ENCODE measurements at places on chromosomes 3 and 15.
A peak's percentile ranks its signal among the peaks of the same experiment; 100 is the strongest.

GRCh38 chr15:38041576-38041975 lies 107.1 kb downstream of the TMCO5A start:
- no peak for DNase-seq

DNA sequence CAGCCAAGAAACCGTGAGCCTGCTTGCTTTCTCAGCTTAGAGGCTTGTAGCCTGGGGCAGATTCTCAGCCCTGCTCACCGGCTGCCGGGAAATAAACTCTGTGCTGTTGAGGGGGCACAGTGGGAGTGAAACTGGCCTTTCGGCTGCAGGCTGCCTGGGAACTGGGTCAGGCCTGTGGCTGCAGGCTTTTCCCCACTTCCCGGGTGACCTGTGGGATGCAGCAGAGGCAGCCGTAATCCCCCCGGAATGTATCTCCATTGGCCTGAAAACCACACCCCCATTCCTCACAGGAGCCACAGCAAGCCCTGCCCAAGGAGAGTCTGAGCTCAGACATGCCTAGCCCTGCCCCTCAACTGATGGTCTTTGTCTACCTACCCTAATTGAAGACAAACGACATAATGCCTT lies 110.9 kb downstream of the STXBP5L start:
- DNase-seq = no peak

DNA sequence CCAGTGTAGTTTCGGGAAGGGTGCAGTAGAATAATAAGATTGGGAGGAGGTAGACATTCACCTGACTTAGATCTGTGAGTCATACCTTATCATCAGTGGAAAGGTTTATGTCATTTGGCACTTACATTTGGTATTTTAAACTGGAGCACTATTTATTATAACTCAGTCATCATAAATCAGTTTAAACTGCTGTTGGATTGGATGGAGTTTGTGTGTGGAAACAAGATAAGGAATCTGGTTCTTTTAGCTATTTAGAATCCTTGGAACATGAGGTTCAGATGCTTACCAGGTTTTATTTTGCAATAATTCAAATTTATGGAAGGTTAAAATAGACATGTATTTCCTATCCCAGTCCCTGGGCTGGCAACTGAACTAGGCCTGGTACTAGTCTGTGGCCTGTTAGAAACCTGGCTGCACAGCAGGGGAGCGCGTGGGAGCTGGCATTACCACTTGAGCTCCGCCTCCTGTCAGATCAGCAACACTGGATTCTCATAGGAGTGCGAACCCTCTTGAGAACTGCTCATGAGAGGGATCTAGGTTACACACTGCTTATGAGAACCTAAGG lies 34.5 kb downstream of the ZFAND6 start:
- no peak for DNase-seq

DNA sequence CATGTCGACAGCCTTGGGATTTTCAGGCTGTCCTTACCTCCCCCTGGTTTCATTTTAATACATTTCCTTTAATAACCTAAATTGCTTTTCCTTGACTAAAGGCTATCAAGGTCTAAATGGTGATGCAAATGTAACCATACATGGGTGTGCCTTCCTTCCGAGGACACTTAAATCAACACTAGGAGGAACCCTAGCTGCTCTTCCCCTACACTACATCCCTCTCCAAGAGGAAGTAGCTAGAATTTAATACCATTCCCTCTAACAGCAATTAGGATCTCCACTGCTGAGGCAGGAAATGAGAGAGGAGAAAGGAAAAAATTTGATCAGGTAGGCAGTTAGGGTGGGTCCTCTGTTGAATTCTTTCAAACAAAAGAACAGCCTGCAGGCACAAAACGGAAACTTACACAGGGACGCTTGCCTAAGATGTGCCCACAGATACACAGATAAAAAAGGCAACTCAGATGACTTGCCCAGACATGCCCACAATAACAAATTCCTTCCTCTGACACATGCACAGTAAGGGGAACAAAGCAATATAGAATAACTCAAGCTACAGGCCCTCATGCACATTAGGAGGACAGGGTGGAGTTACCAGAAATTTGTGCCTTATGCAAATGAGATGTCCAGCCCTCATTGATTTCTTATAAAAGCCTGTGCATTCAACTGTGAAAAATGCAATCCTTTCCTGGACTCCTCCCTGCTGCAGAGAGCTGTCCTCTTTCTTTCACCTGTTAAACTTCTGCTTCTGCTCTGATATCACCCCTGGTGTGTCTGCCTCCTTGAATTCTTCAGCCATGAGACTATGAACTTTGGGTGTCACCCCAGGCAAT lies 1024.4 kb upstream of the CADM2 start:
- no peak for DNase-seq

- DNase-seq = no peak
Measured at GRCh38 chr15:70125605-70126004, 27.9 kb upstream of the TLE3 start.

DNA sequence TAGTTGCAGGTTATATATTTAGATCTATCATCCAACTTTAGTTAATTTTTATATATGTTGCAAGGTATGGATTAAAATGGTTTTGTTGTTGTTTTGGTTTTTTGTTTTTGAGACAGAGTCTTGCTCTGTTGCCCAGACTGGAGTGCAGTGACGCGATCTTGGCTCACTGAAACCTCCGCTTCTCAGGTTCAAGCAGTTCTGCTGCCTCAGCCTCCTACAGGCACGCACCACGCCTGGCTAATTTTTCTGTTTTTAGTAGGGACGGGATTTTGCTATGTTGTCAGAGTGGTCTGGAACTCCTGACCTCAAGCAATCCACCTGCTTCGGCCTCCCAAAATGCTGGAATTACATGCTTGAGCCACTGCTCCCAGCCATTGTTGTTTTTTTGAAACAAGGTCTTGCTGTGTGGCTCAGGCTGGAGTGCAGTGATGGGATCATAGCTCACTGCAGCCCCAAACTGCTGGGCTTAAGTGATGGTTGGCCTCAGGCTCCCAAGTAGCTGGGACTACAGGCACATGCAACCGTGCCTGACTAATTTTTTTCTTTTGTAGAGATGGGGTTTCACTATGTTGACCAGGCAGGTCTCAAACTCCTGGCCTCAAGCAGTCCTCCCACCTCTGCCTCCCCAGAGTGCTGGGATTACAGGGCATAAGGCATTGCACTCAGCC lies 92.0 kb downstream of the ZNF609 start:
- no peak for DNase-seq

- DNase-seq = no peak
Measured at GRCh38 chr3:124498891-124499290, 231.4 kb upstream of the UMPS start.

DNA sequence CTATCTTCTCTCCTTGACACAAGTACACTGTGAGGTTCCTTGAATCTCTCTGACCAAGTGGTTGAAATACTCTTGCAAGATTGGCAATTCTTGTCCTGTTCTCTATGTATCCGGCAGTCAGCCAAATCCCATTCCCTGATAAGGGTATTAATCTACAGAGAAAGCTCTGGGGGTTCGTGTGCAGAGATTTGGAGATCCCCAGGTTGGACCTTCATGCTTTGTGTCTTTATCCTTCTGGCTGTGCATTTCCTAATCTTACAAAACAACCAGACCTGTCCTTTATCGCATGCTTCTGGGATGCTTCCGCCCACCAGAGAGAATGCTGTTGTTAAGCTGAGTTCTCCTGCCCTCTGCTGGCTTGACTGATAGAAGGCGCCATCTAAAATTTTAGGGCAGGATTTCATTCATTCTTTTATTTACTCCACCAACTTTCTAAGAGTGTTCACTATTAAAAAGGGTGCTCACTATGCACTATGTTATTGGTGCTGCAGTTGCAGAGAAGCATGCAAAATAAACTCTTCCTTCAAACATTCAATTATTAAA lies 8.6 kb upstream of the SST start:
- DNase-seq = peak; percentile 53

GRCh38 chr3:150090877-150091276 lies 120.2 kb upstream of the PFN2 start:
- DNase-seq = no peak

GRCh38 chr15:46848704-46849103 lies 868.6 kb upstream of the SEMA6D start:
- DNase-seq = no peak

DNA sequence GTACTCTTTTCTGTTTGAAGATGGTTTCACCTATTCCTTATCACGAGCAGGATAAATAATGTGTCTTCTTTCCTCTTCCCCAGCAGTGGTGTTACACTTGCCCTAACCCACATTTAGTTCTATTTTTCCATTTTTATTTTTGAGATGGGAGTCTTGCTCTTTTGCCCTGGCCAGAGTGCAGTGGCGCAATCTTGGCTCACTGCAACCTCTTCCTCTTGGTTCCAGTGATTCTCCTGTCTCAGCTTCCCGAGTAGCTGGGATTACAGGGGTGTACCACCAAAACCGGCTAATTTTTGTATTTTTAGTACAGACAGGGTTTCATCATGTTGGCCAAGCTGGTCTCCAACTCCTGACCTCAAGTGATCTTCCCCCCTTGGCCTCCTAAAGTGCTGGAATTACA lies 372.4 kb downstream of the FOXP1 start:
- no peak for DNase-seq

GRCh38 chr15:60047701-60048100 lies 43.6 kb downstream of the FOXB1 start:
- no peak for DNase-seq

DNA sequence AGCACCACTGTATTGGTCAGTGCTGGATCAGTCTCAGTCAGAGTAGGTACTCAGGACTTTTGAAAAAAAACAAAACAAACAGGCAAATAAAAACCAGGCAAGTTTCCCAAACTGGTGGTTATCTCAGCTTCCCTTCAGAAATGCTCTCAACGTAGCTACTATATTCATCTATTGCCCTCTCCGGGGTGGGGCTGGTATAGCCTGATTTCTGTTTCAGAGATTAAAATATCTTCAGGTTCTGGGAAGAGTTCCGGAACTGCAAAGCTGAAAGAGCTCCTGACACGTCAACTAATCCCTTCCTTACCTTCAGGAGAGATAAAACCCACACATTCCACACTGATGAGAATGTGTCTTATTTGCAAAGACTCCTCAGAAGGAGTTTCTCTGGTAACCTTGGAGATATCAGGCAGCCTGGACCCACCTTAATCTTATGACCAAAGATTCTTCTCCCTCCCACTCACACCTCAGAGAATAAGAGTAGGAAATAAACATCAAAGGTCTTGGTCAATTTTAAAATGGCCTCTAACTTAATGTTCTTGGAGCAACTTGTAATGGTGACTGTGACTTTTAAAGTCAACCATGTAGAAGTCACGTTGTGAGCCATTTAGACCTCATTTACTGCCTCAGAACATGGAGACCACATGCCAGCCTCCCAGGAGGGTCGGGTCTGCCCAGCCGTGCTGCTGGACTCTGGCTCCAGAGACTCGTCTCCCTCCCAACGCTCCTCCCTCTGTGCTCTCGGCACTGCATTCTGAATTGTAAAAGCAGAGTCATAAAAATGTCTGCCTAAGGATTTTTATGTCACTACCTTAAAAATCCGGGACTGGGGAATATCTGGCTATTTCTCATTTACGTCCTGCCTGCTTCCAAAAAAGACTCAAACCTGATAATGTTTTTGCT lies 53.8 kb downstream of the CDCP1 start:
- no peak for DNase-seq

- DNase-seq = no peak
Measured at GRCh38 chr3:134339913-134340312, 34.3 kb downstream of the AMOTL2 start.

DNA sequence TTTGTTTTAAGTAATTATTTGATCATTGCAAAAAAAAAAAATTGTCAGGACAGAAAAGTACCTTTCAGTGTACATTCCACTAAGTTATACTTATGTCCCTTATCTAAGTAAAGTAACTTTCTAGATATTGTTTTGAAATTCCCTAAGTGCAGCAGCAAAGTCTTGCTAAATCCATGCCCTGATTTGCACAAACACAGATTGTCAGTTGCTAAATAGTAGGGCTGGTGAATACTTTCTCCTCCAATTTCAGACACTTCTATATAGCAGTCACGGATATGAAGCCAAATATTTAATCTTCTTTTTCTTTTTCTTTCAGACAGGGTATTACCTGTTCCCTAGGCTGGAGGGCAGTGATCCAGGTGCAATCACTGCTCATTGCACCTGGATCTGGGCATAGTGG lies 12.9 kb downstream of the LRRC2 start:
- no peak for DNase-seq

GRCh38 chr3:73868688-73869315 lies 244.1 kb upstream of the PDZRN3 start:
- peak; percentile 73 for DNase-seq

- no peak for DNase-seq
Measured at GRCh38 chr3:111727843-111728565, 131.1 kb upstream of the PHLDB2 start.

- DNase-seq = no peak
Measured at GRCh38 chr3:132563420-132564069, 33.5 kb upstream of the ACKR4 start.

- DNase-seq = no peak
Measured at GRCh38 chr3:56957522-56957921, 102.9 kb upstream of the SPATA12 start.

DNA sequence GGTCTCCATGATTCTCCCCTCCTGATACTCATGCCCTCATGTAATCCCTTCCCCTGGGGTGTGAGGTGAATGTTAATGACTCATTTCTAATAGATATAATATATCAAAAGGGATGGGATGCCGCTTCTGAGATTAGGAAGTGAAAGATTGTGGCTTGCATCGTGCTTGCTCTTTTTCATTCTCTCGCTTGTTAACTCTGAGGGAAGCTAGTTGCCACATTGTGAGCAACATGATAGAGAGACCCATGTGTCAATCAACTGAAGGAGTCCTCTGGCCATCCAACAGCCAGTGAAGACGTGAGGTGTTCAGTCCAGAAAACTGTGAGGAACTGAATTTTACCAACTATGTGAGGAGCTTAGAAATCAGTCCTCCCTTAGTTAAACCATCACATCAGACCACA lies 28.9 kb upstream of the DRD3 start:
- DNase-seq = no peak

DNA sequence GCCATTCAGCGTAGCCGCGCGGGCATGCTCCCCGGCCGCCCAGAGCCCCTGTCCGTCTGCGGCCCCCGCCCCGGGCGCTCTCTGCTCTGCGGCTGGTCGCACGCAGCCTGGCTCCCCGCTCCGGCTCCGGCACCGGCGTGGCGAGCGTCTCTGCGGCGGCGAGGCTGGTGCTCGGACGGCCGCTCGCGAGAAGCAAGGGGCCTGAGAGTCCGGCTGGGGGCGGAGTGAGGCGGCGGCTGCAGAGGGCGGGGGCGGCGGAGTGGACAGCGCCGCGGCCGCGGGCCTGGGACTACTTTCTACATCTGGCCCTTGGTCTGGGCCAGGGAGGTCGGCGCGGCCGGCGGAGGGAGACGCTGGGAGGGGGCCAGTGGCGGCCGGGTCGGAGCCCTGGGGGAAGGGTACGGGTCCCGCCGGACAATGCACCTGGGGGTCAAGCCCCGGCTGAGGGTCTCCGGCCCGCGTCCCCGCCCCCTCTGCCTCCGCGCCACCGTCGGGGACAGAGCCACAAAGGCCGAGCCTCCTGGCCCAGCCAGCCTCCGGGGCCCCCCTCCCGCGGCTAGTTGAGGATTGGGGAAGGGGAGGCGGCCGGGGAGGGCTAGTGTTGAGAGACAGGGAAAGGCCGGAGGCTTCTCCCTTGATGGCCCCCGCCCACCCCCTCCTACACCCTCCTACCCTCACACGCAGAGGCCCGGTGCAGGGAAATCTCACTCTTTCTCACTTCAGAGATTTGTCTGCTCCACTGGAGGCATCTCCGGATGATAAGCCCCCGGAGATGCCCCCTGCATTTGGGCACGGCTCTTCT lies at the start of gene PRTG:
PRTG (minus strand) TSS at position 226 of the 802 bp plus-strand sequence; CDS start at position 5, 221 bp downstream.
- peak; percentile 82 for DNase-seq
